Germinal center (tissue), 1 donor: ENCODE measurements at places on chromosomes 3 and 15.

- no peak for DNase-seq
These were observed 23.0 kb downstream of the GSK3B start for GRCh38 chr3:120071259-120071658.

- DNase-seq: no peak
These were observed 2.7 kb upstream of the STARD5 start for GRCh38 chr15:81326466-81327212.

DNA sequence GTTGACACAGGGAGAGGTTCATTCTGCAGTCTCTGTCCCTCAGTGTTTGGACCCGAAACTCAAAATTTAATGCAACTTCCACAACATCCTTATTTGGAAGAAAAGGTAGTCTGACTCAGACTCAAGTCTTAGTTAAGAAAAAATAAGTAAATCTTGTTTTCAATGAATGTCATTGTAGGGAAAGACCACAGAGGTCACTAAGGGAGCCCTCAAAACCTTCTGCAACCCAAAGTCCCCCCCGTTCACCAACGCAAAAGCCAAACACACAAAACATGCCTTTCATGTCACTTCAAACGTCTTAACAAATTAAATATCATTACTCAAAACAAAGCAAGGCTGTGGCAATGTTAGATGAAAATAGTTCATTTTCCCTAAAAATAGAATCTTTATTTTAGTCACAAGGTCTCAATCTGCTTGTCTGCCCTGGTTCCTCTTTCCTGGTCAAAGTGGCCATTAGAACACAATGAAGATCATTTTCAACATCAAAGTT lies 20.9 kb upstream of the SSUH2 start:
- DNase-seq: no peak

DNA sequence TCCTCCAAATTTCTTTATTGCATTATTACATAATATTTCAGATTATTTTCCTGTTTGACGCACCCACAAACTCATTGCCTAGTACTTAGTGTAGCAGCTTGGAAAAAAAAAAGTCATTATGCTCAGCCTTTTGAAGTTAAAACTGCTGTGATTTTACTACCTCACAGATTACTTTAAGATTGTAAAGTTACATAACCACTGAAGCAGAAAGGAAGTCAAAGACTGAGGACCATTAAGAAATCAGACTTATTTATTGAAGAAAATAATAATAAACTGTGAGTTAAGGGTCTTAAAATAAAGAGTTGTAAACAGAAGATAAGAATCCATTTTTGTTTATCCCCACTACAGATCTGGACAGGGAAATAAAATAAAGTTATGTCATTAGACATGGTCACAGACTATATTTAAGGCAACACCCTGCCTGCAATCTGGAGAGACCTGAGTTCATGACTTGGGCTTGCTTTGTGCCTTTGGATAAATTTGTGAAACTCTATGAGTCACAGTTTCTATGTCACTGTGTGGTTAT lies 212.1 kb upstream of the ROBO2 start:
- DNase-seq: no peak

- peak; percentile 30 for DNase-seq
These were observed 85.1 kb downstream of the PDCD6IP start for GRCh38 chr3:33883538-33883950.

GRCh38 chr15:96564546-96564945 lies 234.0 kb downstream of the NR2F2 start:
- no peak for DNase-seq

GRCh38 chr3:72657666-72658065 lies 190.6 kb downstream of the SHQ1 start:
- no peak for DNase-seq

DNA sequence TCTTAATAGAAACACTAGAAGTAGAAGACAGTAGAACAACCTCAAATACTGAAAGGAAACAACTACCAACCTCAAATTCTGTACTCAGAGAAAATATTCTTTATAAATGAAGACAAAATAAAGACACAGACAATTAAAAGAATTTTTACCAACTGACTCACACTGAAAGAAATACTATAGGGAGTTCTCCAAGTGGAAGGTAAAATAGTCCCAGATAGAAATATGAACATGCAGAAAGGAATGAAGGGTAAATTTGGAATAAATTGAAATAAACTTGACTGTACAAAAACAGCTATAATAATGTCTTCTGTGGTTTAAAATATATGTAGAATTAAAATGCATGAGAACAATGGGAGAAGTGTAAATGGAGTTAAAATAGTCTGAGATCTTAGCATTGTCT lies 36.7 kb upstream of the CCDC174 start:
- no peak for DNase-seq

DNA sequence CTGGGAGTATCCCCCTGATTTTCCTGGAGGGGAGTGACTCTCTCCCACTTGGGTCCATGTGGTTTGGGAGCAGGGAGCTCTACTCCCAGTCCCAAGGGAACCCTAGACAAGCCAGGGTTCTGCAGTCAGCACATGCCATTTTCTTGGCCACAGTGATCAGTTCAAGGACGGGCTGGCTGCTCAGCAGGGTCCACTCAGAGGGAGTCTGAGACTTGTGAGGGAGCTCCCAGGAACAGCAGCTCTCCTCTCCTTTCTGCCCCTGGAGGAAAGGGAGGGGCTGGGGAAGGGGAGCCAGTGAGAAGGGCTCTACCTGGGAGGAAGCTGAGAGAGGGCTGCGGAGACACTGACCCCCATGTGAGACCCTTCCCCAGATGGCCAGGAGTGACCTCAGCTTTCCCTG lies 29.1 kb upstream of the LMCD1 start:
- DNase-seq: no peak

- no peak for DNase-seq
These were observed 82.6 kb upstream of the TRIM42 start for GRCh38 chr3:140595295-140595694.

GRCh38 chr15:74373056-74373650 lies 5.7 kb upstream of the CYP11A1 start:
- DNase-seq: no peak
